K562 (cell line): ENCODE measurements at places on chromosomes 1 and 21. TPM values are rescaled to one million over a fixed set of nuclear protein-coding genes. Genes with fewer than 3 reads are reported as not detected.

DNA sequence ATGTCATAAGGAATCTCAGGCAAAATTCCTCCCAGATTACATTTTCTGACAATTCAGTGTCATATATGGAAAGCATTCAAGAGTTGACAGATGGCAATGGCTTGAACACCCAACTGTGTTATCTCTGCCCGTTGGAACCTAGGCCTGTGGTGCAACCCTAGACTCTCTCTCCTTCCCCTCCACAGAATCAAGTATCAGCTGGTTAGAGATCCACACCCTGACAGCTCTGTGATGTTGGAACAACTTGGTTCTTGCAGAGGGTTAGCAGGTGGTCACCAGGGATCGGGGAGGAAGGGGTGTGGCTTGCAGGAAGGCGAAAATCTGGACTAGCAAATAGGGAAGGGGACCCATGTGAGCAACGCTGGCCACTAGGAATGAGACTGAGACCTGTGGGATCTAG is 26.3 kb downstream of the PCSK9 start:
- DNase-seq = no peak

Gene SPRR1A
- not detected in 2 replicates for total RNA-seq

DNA sequence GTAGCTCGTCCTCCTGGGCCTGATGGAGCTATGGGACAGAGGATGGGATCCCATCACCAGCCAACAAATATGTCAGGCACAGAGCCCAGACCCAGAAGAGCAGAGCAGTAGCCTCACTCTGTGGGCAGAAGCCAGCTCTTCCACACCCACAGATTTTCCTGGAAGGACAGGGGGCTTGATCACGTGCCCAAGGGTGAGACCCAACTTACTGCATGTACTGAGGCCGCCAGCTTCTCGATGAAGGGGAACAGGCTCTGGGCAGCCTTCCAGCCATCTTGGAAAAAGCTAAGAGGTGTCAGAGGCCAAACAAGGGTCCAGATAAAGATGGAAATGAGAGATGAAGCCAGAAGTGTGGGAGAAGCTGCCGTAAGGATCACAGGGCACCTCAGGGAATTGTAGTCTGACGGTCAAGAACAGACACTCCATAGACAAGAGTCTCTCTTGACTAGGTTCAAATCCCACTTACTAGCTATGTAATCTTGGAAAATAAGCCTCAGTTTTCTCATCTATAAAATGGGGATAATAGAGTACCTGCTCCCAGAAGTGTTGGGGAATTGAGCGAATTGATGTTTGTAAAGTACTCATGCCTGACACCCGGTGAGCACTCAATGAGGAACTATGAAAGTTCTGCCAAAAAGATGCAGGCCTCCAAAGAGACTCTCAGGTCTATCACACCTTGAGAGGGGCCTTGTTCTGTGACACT is 17.0 kb upstream of the TCEA3 start:
- DNase-seq = no peak

Gene CFAP107
- total RNA-seq = not detected in 2 replicates

DNA sequence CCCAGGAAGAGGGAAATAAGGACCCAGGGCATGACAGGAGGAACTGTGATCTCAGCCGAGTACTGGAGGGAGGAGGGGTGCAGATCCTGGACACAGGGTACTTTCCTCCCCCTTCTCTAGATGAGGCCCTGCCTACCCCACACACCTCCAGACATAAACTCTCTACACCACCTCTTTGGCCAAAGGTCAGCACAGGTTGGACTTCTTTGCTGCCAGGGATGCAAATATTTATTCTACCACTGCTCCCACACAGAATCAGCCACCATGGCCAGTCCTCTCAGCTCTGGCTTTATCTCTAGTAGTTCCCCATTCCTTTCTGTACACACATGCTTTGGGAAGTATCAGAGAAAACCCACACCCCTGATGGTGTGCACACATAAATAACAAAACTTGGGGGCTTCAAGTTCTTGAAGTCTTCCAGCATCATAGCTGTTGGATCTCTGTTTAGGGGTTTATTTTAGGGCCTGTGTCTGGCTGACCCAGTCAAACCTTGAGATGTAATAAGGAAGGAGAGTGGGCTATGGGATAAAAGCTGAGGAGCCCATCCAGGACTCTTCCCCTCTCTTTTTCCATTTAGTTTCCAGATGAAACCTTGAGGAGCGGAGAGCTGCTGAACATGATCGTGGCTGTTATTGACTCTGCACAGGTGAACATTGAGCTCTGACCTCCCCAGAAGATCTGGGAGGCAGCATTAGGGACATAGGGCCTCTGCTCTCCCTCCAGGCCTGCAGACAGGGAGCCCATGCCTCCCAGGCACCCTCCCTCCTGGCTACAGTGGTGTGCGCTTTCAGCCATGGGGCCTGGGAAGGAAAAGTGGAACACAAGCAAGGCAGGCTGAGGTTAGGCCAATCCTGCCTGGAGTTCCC is 6.7 kb upstream of the SLC27A3 start:
- DNase-seq = no peak

- no peak for DNase-seq
Measured at GRCh38 chr1:169325117-169325516, 42.5 kb downstream of the NME7 start.

DNA sequence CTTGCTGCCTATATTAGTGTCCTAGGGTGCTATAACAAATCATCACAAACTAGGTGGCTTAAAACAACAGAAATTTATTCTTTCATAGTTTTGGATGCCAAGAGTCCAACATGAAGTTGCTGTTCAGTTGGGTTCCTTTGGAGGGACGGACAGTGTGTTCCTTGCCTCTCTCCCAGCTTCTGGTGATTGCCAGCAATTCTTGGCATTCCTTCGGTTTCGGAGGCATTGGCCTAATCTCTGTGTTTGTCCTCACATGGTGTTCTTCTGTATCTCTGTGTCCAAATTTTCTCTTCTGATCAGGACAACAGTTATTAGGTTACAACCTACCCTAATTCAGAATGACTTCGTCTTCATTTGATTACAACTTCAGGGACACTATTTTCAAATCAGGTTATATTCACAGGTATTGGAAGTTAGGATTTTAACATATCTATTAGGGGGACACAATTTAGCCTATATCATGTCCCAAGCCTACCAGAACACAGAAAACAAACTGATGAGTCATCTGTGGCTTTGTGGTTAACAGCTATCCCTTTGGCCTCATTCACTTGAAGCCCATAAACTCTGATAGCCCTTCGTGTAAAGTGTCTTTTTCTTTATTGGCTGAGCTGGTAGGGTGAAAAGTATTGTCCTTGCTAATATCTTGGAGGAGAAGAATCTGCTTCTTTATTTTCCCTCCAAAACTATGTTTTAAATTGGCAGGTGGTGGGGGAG is 83.2 kb upstream of the PAPPA2 start:
- peak; percentile 16 for DNase-seq

GRCh38 chr1:29539971-29540370 is 303.6 kb downstream of the PTPRU start:
- no peak for DNase-seq

Gene DISP3
- 0.16 TPM in 1 of 2 replicates, not detected in the other for total RNA-seq

GRCh38 chr1:222928212-222928611 is 113.4 kb downstream of the DISP1 start:
- DNase-seq = no peak
